HS-27A (cell line): ENCODE measurements at places on chromosomes 2 and 18.

DNA sequence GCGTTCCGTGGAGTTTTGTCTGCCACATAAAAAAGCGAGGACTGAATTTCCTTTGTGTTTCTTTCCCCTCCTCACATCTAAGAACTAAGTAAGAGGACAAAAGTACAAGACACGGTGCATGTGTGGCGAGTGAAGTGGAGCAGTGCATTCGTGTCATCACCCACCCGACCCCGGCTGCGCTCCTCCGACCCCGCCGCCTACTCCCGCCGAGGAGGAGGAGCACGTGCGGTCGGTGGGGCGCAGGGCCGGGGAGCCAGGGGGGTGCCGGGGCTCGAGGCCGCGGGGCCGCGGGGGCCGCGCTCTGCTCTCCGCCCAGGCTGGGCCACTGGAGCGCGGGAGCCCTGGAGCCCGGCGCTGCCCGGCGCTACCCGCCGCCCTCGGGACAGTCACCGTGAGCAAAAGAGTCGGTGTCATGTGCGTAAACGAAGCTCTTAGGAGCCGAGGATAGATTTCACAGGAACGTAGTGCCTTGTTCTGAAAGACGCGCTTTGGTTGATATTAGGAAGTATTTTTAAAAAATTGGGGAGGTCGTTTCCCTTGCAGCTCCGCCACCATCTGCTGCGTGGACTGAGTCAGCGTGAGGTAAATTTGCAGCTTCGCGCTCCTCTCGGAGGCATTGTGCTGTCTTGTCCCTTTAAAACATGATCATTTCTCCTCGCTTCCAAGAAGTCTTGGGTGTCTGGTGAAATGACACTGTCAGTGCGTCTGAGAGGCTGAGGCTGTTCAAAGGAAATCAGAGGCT is 11.0 kb downstream of the TBR1 start:
- DNase-seq = no peak

- DNase-seq = no peak
These were observed 22.8 kb downstream of the SLC66A3 start for GRCh38 chr2:11177871-11178690.

DNA sequence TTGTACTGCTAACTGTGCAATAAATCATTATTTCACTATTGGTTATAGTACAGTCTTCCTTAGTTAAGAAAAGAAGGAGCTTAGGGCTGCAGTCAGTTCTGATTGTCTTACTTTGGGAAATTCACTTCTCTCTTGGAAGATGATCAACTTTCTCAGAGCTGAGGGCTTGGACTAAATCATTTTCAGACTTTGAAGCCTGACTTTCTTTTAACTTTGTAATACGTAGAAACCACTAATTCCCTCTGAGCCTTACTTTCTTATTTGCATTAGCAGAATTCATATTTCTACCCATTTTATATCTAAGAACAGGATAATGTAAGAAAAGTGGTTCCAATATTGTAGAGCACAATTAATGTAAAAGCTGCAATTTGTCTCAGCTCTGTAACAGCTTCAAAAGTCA is 386.4 kb downstream of the TRIB2 start:
- no peak for DNase-seq

- peak; percentile 86 for DNase-seq
These were observed 136.5 kb upstream of the ETAA1 start for GRCh38 chr2:67260343-67261277.

DNA sequence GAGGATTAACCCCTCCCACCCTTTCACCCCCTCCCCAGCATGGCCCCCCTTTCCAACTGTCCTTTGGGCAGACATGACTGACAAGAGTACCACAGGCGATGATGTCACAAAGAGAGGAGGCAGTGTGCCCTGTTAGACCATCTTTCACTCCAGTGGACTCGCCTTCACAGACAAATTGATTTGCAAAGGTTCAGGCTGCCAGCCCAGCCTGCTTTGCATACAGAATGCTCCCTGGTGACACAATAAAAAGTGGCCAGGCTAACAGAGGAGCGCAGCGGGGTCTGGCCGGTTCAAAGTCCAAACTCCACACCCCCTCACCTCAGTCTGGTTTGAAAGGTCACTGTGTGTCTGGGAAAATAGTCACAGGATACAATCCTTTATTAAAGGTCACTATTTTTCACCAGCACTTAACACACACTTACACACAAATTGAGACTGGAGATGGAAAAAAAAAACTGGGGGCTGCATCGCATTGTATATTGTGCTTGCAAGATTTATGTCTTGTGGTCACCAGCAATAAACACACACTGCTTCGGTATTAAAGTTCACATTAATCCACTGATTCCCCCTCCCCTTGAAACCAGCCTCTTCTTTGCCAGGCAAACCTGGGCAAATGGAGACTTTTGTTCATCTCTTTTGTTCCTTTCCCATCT is 236.9 kb downstream of the BCL11A start:
- DNase-seq = no peak

DNA sequence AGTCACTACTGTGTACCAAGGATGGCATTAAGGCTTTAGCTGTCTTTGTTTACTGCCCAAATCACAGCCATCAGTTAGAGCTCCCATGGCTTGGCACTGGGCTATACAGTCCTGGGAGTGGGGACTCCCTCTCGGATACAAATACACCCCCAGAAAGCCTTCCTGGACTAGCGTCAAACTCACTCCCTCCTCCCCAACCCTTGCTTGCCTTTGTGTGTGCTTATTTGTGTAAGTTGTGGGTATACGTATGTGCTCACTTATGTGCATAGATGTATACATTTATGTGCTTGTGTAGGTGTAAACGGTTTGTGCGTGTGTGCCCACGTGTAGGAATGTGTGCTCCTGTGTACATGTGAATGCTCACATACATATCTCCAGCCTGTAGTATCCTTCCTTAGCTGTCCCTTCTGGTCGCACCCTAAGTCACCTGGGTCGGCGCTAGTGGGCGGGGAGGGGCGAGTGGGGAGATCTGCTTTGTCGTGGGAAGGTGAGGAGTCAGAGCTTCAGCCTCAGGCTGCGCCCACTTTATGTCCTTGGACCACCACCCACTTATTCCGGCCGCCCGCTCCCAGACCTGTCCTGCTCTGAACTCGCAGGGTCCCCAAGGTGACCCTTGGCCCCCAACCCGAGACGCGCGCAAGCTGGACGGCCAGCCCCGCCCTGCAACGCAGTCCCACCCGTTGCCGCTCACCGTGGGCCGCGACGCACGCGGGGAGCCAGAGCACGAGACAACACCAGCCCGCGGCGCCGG is 461 bp downstream of the PRADC1 start:
- no peak for DNase-seq

GRCh38 chr18:13893418-13893760 is 21.9 kb downstream of the MC2R start:
- no peak for DNase-seq

DNA sequence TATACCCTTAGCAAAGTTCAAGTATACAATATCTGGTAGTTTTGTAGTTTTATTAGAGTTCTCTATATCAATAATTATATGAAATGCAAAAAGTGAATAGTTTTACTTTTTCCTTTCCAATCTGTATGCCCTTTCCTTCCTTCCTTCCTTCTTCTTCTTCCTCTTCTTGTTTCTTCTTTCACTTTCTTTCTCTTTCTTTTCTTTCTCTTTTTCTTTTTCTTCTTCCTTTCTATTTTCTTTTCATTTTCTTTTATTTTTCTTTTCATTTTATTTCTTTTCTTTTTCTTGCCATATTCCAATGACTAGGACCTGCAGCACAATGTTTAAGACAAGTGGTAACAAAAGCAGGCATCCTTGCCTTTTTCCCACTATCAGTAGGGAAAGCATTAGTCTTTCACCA is 59.8 kb downstream of the CCDC68 start:
- no peak for DNase-seq

GRCh38 chr2:211709389-211709788 is 829.2 kb downstream of the ERBB4 start:
- DNase-seq = no peak

GRCh38 chr2:189608170-189608569 is 27.6 kb upstream of the SLC40A1 start:
- DNase-seq = no peak

GRCh38 chr2:78407960-78408794 is 617.3 kb upstream of the REG3G start:
- no peak for DNase-seq

GRCh38 chr2:127669056-127669455 is 6.3 kb downstream of the LIMS2 start:
- DNase-seq = no peak

- peak; percentile 20 for DNase-seq
These were observed 35.2 kb downstream of the ZNF516 start for GRCh38 chr18:76459687-76460350.

GRCh38 chr18:46591783-46592391 is 65.1 kb downstream of the LOXHD1 start:
- DNase-seq = no peak

DNA sequence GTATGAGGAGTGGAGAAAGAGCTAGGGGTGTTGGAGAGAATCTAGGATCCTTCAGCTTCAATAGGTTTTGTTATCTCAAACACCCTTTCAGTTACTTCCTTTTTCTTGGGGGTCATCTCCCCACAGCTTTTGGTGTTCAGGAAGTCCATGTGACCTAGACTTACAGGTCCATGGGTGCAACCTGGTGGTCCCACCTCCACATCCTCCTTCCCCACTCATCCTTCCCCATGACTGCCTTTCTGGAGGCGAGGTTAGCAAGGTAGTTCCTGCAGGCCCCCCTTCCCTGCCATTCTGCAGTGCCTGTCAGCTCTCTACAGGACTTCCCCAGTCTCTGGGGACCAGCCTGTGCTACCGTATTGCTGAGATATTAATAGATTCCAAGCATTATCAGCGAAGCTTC is 107.6 kb downstream of the TMEM17 start:
- DNase-seq = no peak

- no peak for DNase-seq
These were observed 5.1 kb downstream of the SMIM21 start for GRCh38 chr18:75422341-75422910.

- no peak for DNase-seq
These were observed 240.3 kb upstream of the CELF4 start for GRCh38 chr18:37805773-37806404.

DNA sequence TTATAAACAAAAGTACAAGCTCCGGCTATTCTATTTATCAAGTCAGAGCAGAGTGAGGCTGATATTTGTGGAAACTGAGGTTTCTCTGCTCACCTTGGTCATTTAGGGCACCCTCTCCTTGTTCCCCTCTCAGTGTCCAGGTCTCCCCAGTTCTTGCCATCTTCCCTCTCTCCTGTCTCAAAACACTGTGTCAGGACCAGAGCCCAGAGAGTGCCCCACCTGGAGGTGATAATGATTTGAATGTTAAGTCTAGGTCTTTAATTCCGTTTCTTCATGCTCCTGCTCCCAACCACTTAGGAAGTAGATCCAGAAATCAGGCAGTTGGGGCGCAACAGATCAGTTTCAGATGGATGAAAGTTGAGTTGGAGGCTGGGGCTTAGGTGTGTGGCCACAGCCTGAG is 9.2 kb upstream of the ADCY3 start:
- no peak for DNase-seq

DNA sequence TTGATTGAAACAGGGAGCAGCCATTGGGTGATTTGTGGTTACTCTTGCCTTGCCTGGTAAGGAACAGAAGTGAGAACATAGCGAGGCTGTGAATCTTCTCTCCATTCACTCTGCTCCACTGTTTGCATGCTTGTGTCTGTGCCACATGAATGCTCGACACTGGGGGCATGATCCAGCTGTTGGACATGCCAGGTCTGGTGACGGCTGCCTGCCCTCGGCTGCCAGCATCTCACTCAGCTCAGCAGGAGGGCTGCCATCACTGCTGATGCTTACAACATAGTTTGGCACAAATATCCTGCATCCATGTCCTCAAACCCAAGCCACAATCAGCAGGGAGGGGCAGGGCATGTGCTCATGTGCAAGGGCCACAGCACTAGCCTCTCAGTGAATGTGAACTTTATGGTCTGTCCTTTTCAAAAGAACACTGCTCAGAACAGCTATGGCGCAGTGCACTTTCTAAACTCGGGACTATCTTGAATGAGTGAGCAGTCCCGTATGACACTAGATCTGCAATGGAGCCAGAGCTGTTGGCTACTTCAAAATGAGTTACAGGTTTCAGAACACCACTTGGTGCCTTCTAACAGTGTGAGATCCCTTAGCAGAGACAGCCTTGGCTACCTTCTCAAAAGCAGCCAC is 126.3 kb downstream of the NRP2 start:
- DNase-seq = no peak

DNA sequence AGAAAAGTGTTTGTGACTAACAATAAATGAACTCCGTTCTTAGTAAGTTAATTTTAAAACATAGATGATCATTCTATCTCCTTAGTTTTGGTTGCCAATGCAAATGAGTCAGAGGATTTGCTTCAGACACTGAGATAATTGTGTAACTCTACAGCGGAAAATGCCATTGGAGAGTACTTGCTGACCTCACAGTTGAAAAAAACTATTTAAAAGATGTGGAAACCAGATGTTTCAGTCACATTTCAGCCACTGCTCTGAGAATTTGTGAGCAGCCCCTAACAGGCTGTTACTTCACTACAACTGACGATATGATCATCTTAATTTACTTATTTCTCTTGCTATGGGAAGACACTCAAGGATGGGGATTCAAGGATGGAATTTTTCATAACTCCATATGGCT is at the start of gene TNFAIP6:
Gene TNFAIP6 (plus strand): TSS at position 234 of the 400 bp plus-strand sequence. CDS start 75 bp downstream, at position 309.
- DNase-seq = no peak

GRCh38 chr2:208179028-208179609 is 10.7 kb downstream of the C2orf80 start:
- no peak for DNase-seq

DNA sequence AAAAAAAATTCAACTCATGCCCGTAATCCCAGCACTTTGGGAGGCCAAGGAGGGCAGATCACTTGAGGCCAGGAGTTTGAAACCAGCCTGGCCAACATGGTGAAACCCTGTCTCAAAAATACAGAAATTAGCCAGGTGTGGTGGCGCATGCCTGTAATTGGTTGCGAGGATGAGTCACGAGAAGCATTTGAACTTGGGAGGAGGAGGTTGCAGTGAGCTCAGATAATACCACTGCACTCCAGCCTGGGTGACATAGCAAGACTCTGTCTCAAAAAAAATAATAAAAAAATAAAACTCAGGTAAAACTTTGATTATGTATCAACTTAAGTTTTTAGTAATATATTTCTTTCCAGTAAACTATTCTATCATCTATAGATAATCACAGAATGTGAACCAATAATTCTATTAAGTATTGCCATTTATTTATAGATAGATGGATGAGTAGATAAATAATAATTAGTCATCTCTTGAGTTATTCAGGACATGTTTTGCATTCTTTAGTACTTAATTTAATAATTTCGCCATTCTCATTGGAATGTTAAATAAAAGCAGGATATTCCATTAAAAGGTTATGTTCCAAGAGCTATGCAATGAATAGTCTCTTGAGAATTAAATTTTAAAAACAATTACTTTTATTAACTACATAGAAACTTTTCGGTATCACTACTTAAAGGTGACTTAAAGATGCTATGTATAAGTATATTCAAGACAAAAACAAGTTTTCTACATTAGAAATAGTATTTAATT is 48.7 kb downstream of the WDPCP start:
- no peak for DNase-seq
